CD4-positive, CD25-positive, alpha-beta regulatory T cell (primary cell): ENCODE measurements at places on chromosomes 1 and 21.
A peak's percentile ranks its signal among the peaks of the same experiment; 100 is the strongest.

DNA sequence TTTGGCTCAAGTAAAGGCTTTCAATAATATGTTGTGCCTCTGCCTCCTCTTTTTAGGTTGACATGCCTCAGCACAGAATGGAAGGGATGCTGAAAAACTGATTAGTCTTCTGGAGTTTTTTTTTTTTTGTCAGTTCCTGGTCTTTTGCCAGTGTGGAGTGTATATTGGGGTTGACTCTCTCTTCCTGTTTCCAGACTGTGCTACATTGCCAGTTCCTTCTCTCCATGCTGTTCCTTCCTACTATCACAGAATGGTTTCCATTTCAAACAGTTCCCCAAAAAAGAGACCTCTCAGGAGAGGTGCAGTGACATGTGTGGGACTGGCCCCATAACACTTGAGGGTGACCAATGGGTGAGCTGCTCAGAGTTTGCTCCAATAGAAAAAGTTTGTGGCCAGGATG, 101.7 kb upstream of the ETV3 start:
- no peak for DNase-seq

- no peak for DNase-seq
These were observed 40.7 kb downstream of the MAP3K21 start for GRCh38 chr1:233368106-233368788.

DNA sequence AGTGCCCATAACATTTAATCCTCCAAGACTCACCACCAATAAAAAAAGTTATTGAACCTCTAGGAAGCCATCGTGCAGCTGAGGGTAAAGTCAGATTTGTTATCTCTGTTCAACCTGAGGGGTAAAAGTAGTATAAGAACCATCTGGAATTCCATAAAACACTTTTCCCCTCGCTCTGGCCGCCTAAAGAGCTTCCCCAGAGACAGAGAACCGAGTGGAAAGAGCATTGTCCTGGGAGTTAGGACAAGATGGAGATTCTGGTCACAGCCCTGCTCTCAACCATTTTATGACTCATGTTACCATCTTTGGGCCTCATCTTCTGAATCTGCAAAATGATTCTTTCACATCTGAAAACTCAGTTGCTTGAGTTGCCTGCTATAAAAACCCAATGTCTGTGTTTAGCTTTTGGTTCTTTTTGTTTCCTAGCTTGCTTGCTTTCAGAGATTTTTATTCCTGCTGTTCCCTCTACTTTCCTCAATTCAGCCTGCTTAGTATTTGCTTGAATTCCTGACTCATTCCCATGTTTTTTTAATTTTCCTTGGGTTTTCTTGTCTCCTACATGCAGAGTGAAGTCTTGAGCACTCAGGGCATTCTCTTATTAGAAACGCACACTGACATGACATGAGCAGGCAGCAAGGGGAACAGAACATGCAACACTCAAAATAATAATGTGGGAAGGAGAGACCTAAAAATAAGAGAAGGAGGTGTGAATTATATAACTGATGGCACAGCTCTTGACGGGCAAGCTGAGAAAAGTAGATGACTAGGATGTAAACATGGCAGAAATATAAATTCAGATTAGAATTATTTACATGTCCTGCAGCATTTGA, 1.7 kb downstream of the EPHX4 start:
- no peak for DNase-seq

DNA sequence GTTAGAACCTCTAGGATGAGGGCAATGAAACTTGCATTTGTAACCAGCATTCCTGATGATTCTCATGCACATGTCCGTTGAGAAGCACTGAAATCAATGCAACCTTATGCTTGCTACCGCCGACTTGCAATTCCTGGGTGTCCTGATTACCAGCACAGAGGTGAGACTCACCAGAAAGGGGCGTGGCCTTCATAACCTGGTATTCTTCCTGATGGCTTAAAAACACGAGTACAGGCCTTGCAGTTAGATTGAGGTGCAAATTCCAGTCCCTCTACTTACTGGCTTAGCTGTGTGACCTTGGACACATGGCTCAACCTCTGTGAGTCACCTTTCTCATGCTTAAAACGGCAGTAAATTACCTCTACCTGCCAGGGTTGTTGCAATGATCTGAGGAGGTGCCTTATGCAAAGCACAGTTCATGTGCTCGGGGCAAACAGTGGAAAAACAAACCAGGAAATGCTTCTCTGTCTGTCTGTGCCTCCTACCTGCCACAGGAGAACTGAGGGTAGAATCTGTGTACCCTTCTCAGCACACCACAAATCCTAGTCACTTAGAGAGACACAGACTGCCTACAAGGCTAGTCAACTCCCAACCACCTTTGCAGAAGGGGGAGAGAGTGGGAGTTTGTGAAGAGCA, 39.1 kb upstream of the ECE1 start:
- DNase-seq = no peak

DNA sequence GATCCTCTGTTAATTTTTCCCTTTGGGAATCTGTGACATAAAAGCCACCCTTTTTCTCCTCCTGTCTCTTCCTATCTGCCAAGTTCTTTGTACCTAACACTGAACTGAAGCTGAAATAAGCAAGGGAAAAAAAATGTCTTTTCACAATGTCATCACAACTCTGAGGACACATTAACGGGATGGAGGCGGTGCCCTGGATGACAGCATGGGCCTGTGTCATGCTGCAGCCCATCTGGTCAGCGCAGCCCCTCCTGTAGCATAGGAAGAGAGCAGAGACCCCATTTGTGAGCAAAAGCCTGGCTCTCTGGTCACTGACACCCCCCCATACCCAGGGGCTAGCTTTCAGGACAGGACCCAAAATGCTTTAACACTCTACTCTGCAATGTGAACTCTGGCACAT, 22.5 kb downstream of the SYT2 start:
- no peak for DNase-seq

DNA sequence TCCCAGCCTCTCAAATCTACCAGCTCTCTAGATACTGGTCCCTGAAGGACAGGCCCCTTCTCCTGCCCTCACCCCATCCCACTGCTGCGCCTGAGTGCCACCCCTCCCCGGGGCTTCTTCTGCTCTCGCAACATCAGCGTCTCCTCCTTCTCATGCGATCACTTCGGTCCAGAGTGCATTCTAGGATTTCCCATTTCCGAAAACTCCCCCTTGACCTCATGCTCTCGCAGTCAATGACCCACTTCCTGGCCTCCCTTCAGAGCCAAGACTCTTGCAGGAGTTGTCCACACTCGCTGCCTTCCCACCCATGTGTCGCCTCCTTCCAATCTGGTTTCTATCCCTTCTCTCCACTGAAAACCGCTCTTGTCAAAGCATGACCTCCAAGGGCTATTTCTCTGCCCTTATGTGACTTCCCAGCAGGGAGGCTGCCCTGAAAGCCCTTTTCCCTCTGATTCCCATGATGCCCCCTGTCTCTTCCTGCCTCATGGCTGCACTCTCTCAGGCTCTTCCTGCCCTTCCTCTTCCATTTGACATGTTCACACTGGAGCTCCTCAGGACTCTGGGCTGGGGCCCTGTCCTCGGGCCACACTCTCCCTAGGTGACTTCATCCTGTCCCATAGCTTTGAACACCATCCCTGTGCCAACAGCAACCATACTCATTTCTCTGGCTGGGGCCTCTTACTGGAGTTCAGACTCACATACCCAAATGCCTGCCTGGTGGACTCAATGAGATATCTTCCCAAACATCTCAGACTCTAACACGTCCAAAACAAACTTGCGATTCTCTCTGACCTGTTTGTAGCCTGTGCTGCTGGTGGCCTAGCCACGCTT, 46.0 kb downstream of the LDLRAD2 start:
- no peak for DNase-seq

DNA sequence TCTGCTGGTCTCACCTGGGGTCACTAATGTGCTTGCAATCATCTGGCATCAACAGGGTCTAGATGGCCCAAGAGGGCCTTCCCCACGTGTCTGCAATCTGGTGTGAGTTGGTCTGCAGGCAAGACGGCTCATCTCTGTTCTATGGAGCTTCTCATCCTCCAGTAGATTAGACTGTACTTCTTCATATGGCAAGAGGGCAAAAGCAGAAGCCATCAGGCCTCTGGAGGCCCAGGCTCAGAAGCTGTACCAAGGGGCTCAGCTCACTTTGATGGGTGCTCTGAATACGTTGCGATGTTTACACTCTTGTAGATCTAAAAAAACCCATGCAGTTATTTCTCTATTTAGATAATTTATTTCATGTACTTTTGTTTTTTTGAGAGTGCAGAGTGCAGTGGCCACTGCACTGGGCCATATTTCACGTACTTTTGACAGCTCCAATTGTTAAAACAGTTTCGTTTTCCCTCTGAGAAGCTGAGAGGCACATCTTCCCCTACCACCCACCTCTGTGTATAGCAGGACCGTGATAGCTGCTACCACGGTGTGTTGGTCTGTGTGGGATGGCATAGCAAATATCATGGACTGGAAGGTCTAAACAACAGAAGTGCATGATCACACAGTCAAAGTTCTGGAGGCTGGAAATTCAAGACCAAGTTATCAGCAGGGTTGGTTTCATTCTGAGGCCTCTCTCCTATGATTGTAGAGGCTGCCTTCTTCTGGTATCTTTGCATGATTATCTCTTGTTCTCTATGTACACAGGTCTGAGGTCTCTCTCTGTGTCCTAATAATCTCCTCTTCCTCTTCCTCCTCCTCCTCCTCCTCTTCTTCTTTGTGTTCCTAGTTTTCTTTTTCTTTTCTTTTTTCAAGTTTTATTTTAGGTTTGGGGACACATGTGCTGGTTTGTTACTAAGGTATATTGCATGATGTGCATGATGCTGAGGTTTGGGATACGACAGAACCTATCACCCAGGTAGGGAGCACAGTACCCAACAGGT, 17.0 kb downstream of the CITED4 start:
- peak; percentile 42 for DNase-seq

DNA sequence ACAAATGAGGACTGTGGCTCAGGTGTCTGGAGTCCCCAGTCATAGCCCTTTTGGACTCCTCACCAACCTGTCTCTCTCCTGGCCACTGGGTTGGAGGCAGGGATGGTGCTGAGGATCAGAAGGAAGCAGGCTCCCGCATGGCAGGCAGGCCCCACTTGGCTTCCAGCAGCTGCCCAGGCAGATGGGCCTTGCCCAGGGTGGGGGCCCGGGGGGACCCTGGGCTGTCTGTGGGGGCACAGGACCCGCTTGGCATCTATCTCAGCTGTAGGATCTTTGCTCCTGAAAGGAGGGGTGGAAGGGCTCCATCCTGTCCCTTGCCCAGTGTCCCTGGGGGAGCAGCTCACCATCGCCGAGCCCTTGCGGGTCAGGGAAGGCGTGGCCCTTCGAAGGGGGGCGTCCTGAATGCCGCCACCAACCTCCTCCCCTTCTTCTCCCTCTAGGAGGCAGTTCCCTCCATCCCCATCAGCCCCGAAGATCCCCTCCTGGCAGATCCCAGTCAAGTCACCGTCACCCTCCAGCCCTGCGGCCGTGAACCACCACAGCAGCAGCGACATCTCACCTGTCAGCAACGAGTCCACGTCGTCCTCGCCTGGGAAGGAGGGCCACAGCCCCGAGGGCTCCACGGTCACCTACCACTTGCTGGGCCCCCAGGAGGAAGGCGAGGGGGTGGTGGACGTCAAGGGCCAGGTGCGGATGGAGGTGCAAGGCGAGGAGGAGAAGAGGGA, 154.5 kb downstream of the PEX14 start:
- DNase-seq = no peak

DNA sequence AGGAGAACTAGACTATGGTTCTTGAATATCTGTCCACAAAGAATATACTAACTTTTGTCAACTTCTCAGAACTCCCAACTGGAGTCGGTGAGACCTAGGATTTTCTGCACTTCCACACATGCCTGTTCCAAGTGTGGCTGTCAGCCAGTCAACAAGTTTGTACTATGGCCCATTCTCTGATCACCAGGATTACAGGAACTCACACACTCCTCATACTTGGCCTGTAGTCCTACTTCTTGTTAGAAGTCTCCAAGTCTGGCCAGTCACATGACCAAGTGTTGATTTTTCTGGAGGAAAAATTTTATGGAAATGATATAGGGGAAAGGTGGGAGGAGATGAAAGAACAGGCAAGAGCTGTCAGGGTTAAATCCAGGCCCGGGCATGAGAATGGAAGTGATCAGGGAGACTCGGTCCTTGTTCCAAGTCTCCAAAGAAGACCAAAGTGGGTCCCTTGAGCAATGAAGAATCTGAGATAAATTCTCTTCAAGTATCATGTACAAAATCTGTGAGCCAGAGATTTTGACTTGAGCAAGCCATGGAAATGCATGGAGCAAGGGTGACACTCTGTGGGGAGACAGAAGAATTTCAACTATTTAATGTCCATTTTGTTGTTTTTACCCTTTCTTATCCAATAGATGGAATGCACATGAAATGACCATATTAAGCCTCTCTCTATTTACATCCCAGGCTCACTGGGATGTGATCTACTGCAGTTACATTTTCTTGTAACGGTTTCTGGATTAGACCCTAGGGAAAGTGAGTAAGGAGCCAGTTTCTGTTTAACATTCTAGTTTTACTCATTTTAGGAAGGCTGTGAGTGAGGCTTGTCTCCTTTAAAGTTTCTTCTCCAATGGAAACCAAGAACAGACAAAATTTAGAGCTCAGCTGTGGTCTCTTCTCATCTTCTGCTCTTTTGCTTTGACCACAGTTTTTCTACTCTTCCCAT, 320.9 kb downstream of the ASTN1 start:
- DNase-seq = no peak

DNA sequence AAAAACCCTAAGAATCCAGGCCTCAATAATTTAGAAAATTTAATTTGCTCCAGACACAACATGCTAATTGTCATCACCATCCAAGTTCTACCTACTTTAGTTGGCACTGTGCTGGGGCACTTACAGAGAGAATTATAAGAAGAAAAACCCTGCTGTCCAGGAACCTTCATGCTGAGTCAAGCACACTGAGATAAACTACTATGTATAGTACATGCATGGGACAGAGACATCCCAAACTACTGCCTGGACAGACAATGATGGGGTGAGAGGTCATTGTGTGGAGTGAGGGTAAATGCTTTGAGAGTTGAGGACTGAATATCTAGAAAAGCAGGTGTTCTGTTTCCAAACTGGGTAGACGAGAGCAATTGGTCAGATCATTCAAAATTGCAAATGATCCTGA, 135.3 kb upstream of the CTTNBP2NL start:
- DNase-seq = no peak
